ENCODE measurements at places on chromosomes 2 and 18.

DNA sequence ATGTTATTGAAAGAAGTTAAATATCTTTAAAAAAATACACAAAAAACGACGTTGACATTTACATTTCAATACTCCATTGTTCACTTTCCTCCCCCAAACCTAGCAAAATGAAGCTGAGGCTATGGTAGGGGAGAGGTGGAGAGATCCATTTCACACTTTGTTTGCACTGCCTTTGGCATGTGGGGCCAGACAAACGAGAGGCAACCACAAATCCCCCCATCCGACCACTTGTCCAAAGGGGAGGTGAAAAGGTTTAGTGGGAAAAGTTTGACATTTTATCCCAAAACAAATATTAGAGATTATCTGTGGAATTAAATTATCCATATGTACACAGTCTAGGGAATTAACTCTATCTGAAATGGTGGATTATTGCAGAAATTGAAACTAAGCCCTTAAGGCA is 261.7 kb upstream of the FIGN start:
- DNase-seq: no peak

GRCh38 chr18:73136134-73136533 is 268.3 kb upstream of the NETO1 start:
- DNase-seq: no peak

GRCh38 chr18:55432307-55433040 is 155.5 kb downstream of the TCF4 start:
- DNase-seq: no peak

- no peak for DNase-seq
Observed at GRCh38 chr2:1605102-1606045, 138.9 kb downstream of the PXDN start.

- DNase-seq: no peak
Observed at GRCh38 chr2:55877087-55877436, 46.5 kb downstream of the EFEMP1 start.

DNA sequence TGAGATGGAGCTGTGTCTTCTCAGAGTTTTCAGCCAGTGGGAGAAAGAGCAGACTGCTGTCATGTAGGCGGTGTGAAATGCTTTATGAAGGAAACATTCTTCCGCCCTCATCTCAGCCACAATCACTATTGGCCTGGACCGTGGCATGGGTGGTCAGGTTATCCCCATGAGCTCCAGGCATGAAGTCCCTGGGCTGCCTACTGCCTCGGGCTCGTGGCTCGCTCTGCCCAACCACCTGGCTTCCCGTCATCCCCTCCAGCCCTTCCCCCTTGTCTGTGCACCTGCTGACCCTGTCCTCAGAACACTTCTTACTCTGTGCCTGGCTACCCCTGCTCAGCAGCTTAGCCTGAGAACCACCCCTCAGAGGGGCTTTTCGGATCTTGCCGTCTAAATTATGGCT is 15.5 kb downstream of the COLEC11 start:
- DNase-seq: no peak

GRCh38 chr18:53004798-53005197 is 664.8 kb downstream of the DCC start:
- no peak for DNase-seq

DNA sequence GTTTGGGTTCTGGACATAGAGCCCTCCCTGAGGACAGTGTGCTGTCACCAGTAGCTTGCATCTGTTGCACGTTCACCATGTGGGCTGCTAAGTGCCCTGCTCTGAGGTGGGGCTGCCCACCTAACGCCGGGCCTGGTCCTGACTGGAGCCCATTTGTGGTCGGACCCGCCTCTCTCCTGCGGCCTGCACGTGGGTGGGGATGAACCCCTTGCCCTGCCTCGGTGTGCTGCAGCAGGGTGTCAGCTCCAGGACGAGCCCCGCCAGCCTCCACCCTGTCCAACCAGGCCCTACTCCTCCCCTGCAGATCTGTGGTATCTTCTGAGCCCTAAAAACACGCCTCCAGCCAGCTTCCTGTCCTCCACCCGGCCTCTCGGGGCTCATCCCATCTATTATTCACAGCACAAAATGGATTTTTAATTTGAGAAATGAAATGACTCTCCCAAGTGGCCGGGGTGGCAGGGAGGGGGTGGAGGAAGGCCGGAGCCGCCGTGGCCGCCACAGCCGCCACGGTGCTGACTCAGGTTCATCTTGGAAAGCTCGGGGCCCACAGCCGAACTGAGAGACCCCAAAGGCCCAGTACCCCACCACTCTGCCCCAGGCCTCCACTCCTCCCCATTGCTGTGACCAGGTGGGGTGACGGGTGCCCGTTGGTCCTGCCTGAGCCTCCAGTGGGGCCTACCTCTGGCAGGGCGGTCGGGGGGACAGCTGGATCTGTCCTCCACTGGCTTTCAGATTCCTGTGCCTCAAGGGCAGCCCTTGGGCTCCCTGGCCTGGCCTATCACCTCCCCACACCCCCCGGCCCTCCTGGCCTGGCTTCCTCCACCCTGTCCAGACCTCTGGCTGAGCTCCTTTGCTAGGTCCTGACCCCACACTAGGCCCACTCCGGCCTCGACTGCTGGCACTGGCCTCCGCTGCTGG is 2.8 kb upstream of the ECEL1 start:
- no peak for DNase-seq

DNA sequence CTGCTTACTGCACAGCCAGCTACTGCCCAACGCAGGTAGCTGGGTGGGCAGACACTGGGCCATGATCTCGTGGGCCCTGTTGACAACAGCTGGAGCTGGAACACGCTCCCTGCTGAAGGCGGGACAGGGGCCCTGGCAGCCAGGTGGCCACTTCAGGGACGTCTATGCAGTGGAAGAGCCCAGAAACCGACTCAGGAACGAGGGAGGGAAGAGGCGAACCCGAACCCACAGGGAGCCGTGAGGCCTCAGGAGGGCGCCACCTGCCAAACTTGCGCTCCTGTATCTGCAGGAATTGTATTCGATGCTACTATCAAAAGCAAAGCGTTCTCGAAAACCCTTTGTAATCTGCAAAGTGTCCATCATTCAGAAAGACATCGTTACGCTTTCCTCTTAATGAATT is 198.4 kb downstream of the EIPR1 start:
- peak; percentile 18 for DNase-seq

DNA sequence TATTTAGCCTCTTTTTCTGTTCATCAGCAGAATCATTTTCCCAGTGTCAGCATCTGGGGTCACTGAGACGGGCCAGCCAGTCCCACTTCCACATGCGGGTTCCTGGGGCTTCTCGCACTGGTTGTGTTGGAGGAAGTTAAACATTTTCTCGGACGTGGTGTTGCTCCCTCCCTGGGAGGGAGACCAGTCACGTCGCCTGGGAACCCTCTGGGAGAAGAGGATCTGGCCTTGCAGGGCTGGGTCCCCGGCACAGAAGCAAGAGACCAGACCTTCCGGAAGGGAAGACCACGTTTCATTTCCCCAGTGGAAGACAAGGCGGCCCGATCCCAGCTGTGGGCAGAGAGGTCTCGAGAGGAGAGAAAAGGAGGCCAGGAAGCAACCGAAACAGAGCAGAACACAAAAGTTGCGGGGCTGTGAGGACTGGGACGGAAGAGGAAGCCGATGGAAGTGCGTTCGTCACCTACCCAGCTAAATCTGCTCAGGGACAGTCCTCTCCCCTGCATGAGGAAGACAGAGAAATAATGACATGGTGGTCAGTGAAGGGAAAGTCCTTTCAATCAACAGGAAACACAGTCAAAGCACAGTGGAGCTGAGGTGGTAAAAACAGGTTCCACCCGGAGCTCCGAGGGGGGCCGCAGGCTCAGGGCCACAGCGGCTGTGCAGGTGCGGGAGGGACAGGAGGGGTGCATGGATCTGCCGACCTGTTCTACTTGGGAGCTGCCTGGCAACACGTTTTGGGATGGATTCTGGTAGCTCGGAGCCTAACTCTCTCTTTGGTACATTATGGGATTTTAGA is 144.4 kb downstream of the MBP start:
- no peak for DNase-seq

- DNase-seq: no peak
Observed at GRCh38 chr2:218074031-218074430, 5.0 kb downstream of the RUFY4 start.

GRCh38 chr2:25964891-25965290 is 17.4 kb downstream of the KIF3C start:
- no peak for DNase-seq

DNA sequence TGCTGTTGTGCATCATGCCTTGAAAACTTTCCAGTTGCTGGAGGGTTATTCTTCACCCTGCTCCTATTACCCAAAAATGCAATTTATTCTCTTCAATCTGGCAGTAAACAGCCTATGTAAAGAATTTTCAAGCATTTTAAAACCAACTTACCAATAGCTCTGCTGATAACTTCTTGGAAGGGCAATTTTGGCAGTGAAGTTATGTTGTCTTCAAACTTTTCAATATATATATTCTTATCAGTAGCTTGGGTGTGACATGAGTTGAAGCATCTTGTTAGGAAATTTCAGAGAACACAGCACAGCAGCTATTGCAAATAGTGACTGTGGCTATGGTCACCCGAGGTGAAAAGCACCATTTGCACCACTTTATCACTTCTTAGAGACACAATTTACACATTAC is 395.5 kb downstream of the STK39 start:
- no peak for DNase-seq

DNA sequence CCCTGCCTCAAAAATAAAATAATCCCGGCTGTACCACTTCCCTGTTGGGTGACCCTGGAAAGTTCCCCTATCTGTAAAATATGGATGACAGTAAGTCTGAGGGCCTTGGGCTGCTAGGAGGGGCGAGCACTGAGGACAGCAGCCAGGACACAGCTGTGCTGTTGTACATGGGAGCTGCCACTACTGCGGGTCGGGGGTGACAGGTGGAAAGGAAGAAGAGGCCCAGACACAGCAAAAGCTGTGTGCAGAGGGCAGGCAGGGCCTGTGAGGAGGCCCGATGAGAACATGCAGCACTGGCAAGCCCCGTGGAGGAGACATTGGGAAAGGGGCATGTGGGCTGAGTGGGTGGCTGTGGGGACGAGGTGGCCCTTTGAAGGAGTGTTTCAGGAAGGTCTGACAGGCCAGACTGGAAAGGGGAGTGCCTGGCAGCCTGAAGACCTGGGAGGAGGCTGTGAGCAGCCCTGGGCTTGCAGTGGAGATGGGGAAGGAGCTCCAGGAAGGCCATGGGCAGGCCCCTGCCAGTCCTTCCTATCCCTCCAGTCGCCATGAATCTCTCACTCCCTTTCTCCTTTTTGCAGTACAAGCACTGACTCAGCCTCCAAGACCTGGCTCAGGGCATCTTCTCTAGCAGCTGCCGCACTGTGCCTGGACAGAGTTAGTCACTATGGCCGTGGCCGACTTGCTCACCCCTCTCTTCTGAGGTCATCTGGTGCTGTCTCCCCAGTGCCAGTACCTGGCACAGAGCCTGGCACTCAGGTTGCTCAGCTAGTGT is 28.9 kb upstream of the SEMA4C start:
- no peak for DNase-seq

- DNase-seq: no peak
Observed at GRCh38 chr2:150327564-150328489, 159.6 kb downstream of the RND3 start.

- no peak for DNase-seq
Observed at GRCh38 chr2:96207073-96207773, 1.4 kb downstream of the STARD7 start.

DNA sequence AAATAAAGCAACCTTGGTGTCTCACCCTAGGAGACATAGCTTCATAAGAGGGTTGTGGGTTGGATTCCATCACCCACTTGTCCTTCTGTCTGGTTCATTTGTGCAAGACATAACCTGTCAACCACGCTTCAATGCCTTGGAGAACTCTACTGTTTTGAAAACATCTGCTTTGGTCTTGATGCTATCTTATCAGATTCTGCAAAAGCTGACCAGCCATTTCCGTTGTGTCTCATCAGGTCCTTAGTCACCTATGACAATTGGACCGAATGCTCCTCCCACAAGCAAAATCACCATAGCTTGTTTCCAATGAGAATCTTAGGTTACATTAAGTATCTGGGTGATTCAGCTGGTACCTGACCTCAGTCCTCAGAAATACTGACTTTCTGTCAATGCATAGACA is 35.4 kb downstream of the STAT4 start:
- DNase-seq: peak; percentile 46

DNA sequence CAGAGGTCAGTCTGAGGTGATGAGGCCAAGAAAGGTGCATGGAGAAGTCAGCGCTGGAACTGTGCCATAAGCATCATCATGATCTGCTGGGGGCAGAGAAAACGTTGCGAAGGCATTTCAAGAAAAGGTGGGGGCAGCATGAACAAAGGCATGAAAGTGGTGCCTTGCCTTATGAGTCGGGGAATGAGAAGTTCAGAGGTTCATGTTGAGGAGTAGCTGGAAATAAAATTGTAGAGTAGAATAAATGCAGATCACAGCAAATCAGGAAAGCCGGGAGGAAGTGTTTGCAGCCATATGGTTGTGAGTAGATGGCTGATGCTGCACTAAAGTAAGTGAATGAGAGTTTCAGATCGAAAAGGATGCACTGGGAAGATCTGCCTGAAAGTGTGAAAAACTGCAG is 72.1 kb upstream of the ARL5A start:
- no peak for DNase-seq

GRCh38 chr2:229084447-229084846 is 186.6 kb downstream of the PID1 start:
- DNase-seq: no peak

DNA sequence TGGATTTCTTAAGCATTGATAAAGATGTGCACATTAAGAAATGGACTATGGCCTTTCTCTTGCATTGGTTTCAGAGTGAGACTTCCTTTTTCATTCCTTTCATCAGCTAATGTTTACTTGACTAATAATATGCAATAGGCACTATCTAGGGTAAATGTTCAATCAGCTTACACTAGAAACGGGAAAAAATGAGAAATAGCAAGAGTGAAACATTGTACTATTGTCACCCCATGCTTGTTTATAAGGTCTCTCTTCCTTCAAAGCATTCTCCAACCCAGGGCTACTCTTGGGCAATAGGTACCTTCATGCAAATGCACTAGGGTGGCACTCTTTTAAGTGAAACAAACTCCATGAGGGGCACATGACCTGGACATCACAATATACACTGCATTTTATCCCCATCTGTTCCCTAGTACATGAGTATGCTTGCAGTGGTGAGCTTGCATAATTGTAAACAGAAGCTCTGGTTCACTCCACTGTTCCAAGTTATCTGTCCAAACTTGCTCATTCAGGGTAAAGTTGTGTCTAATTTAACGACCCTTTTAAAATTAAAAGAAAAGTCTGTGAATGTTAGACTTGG is 402.3 kb downstream of the ERBB4 start:
- DNase-seq: no peak

DNA sequence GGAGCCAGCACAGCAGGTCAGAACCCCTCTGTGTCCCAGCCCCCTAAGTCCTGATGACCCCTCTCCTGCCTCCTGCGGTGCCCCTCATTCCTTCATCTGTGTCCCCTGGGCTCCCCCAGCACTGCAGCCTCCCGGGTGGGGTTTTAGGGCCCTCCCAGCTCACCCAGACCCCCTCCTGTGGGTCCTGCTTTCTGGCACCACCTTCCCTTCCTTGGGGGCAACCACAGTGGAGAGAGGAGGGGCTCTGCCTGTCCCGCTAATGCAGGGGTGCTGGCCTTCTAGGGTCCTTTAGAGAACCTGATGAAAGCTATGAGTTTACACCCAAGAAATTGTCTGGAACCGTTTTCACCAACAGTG is 42.7 kb upstream of the ALPP start:
- no peak for DNase-seq

- DNase-seq: no peak
Observed at GRCh38 chr2:204339212-204339715, 206.0 kb upstream of the PARD3B start.

GRCh38 chr18:34031810-34032209 is 192.9 kb downstream of the NOL4 start:
- no peak for DNase-seq

- DNase-seq: no peak
Observed at GRCh38 chr2:162002623-162003235, 71.3 kb downstream of the DPP4 start.
